ENCODE measurements at places on chromosomes 7 and 10.

DNA sequence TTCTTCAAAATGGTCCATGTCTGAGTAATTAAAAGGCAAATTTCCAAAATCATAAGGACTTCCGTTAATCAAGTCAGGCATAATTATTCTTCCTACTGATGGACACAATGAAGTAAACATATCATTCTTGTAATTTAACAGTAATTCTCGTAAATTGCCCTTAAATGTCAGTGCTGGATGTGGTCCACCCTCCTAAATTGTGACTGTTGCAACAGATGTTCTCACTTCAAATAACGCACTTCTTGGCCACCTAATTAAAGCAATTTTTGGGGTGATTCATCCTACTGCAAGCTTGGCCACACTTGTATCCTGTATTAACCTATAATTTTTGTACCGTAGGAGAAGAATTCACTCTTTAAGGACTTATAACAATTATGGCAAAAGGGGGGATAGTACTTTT is 1.9 kb downstream of the COL1A2 start:
- no peak for DNase-seq

- DNase-seq, result no peak
These were observed 92.9 kb downstream of the CTNNA3 start for GRCh38 chr10:67603086-67603485.

GRCh38 chr7:32259931-32260596 is 189.9 kb upstream of the PDE1C start:
- no peak for DNase-seq

GRCh38 chr7:51010534-51010933 is 227.8 kb upstream of the GRB10 start:
- DNase-seq, result no peak

- DNase-seq, result no peak
These were observed 1.6 kb downstream of the FOXL3 start for GRCh38 chr7:291373-292092.

GRCh38 chr7:140676306-140676705 is 3.6 kb downstream of the ADCK2 start:
- DNase-seq, result no peak

GRCh38 chr7:46738796-46739195 is 817.7 kb upstream of the IGFBP3 start:
- DNase-seq, result no peak

GRCh38 chr7:132437730-132438129 is 138.5 kb downstream of the PLXNA4 start:
- no peak for DNase-seq
